ENCODE measurements at places on chromosomes 5 and 9. TPM values are rescaled to one million over a fixed set of nuclear protein-coding genes. Genes with fewer than 3 reads are reported as not detected.

Gene CCDC192
- total RNA-seq: not detected

Gene FOXI1
- total RNA-seq: not detected

Gene SHOC1
- 0.37 TPM for total RNA-seq

Gene IFNA21
- not detected for total RNA-seq

Gene FOXD4
- total RNA-seq: not detected

Gene MYORG
- 68.6 TPM for total RNA-seq

Gene TMOD1
- 1.0 TPM for total RNA-seq

Gene NUTM2G
- total RNA-seq: not detected

Gene NUTM2F
- total RNA-seq: not detected

Gene STK32A
- total RNA-seq: 0.77 TPM

Gene RETREG1
- 56.8 TPM for total RNA-seq

Gene TPRN
- total RNA-seq: 83.1 TPM

Gene PRRX2
- total RNA-seq: 0.85 TPM

Gene SOX30
- 0.42 TPM for total RNA-seq

Gene SPEF2
- 3.3 TPM for total RNA-seq

Gene DMRT3
- not detected for total RNA-seq

Gene SLC1A1
- 25.0 TPM for total RNA-seq

Gene FRRS1L
- total RNA-seq: 0.12 TPM

Gene SSNA1
- total RNA-seq: 100 TPM

Gene IGFBPL1
- total RNA-seq: 1.3 TPM

Gene MARVELD2
- 51.0 TPM for total RNA-seq

Gene ADGRV1
- total RNA-seq: 5.1 TPM

Gene WDR36
- 14.0 TPM for total RNA-seq

Gene DMRTA1
- total RNA-seq: 1.2 TPM

Gene LECT2
- not detected for total RNA-seq

Gene PAEP
- total RNA-seq: not detected

Gene ITGA2
- total RNA-seq: 18.3 TPM

Gene STKLD1
- total RNA-seq: not detected

Gene TEX48
- not detected for total RNA-seq

Gene UBE2QL1
- total RNA-seq: 0.35 TPM

Gene NTRK2
- 0.52 TPM for total RNA-seq

Gene NAIF1
- total RNA-seq: 10.8 TPM

Gene TMEM215
- total RNA-seq: not detected

Gene IRF1
- total RNA-seq: 59.7 TPM

Gene LRRC19
- total RNA-seq: 130 TPM

Gene STRBP
- total RNA-seq: 37.5 TPM

Gene CTNND2
- total RNA-seq: 1.1 TPM

Gene KCNIP1
- total RNA-seq: 0.25 TPM

Measured in colonic mucosa (tissue), 4 donors.